Stimulated activated CD4-positive, alpha-beta T cell treated with anti-CD3 and anti-CD28 coated beads, Interleukin-2, amount 100 ng/mL, for 48 hours (primary cell): ENCODE measurements at places on chromosomes 4 and X.

GRCh38 chr4:119629142-119629471 lies 503 bp upstream of the PDE5A start:
- DNase-seq = no peak

GRCh38 chrX:54926978-54927377 lies 6.4 kb downstream of the TRO start:
- no peak for DNase-seq

GRCh38 chr4:3276986-3277385 lies 15.8 kb upstream of the RGS12 start:
- DNase-seq = no peak

DNA sequence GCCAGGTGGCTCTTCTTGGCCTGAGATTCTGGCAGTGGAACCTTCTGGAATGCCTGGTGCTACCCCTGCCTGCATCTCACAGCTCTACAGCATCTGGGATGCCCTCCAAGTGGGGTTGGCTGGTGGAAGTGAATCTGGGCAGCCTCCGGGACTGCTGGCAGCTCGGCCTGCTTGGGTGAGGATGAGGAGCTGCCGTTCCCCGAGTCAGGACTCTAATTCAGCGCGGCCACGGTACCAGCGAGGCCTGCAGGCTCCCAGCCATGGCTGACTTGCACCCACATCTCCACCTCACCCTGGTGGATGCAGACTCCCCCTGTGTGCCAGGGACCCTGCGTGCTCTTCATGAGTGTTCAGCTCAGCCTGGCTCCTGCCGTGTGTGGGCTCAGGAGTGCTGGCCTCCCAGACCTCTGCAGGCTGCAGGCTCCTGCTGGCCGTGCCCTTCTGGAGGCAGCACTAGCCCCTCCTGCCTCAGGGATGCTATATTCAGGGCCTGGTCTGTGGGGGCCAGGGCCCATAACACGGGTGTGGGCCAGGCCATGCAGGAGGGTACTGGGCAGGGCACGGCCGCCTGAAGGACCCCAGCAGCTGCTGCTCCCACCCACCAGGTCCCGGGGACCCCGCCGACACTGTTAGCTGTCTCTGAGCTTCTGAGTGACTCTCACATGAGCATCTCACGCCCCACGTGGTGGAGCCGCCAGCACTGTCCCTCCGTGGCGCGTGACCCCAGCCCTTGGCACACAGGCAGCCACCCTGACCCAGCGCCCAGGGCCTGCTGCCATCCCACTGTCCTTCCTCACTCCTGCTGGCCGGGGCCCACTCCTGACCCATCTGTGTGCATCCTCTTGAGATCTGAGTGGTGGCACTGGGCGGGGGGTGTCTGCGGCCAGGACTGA lies 10.6 kb downstream of the UVSSA start:
- DNase-seq = no peak

GRCh38 chrX:155188786-155189185 lies 27.5 kb upstream of the VBP1 start:
- DNase-seq = no peak

- DNase-seq = no peak
Observed at GRCh38 chrX:69216911-69217310, 51.7 kb upstream of the PJA1 start.

DNA sequence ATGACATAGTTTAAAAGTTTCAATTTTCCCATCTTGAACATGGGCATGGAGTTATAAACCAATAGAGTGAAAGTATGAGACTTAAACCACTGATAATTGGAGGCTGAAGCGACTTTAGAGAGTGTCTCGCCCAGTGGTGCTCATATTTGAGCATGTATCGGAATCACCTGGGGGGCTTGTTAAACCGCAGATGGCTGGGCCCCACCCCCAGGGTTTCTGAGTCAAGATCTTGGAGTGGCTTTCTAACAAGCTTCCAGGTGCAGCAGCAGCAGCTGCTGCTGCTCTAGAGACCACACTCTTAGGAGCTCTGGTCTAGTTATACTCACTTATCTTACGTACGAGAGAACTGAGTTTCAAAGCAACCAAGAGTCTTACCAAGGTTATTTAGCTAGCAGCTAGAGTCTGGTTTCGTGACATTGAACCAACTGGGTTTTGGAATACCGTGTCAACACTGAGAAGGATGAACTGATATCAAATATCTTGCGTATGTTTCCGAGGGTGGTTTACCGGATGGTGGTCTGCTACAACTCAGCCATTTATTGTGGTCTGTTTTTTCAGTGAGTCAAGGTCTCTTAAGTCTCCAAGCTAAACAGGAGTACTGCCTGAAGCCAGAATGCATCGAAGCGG lies 5.9 kb downstream of the PHEX start:
- no peak for DNase-seq

- no peak for DNase-seq
Observed at GRCh38 chr4:44651425-44651824, at the start of gene YIPF7. TSS of gene YIPF7 (minus strand) at chr4:44651625. CDS start at chr4:44650100, 1,525 bp downstream.

DNA sequence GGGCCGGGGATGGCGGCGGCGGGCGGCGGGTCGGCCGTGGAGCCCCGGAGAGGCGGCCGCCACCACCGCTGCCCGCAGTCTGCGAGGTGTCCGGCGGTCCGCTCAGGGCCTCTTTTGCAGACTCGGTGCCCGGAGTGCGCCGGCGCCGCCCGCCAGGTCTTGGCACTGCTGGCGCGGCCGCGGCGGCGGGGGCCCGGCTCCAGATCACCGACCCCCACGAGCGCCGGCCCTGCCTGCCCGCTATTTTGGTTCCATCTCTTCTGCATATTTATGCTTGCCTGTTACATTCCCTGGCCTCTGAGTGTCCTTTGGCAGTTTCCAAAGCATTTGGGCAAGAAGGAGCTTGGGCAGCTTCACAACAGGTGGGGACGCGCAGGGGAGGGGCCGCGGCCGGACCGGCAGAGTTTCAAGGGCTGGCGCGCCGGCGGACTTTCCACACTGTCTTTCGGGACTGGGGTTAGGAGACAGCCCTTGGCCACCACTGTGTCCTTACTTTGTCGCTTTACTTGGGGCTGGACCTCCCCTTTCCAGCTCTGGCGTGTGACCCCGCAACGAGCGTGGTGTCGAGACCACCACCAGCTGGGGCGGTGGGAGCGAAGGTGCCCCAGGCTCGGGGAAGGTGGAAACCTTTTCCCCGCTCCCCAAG lies 668 bp upstream of the TAPT1 start:
- DNase-seq = peak; percentile 30

GRCh38 chr4:187598196-187598595 lies 397.4 kb upstream of the ZFP42 start:
- no peak for DNase-seq

DNA sequence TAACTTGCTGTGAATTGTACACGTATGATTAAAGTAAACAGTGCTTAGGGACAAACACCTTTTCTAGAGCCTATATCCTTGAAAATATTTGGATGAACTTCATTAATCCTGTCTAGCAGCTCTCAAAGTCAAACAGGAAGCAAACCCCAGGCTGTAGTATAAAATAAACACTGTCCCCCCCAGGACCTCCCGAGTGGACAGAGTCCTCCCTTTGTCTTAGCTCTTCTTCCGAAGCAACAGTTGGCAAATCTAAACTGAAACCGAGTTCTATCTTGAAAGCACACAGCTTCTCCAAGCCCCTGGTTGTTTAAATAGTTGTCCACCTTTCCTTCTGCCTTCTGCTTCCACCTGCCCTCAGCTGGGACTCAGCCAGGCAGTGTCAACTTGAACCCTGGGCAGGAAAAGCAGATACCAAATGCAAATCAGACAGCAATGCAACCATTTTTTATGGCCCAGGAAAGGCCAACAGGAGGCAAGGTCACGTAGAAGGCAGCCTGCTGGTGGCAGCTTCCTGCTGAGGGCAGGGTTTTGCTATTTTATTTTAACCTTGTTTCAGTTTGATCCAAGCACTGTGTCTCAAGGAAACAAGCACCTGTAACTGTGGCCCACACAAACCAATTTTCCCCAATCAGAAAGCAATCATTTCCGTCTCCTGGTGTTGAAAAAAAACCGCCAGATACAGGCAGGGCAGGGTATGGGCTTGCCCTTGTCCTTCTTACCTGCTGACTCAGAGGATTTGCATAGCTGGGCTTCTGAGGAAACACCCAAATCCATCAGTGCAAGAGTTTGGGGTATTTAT lies 110.3 kb upstream of the KIT start:
- no peak for DNase-seq

DNA sequence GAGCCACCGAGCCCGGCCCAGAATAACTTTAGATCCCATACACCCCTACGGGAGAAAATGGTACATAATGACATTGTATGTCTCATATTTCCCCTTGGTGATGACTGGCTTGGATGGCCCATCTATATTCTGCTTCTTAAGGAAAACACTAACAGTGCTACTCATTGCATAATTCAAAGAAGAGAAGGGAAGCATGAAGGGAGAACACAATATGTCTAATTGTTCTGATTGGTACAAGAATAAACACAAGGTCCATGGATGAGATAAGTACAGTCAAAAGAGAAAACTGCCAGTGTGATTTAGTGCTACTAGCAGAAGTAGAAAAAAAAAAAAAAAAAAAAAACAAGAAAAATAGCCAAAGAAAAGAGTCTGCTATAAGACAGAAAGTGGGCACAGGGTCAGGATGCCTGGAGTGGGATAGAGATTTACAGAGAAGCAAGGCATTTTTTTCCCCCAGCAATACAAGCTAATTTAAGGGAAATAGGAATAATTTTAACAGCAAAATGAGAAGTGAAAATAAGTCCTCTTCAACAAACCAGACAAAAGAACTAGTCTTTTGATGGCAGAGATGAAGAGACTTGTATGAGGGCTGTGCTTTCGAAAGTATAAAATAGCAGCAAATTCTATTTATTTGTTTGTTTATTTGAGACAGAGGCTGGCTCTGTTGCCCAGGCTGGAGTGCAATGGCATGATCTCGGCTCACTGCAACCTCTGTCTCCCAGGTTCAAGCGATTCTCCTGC lies 96.5 kb upstream of the MAP3K15 start:
- no peak for DNase-seq

GRCh38 chrX:2513121-2513664 lies 12.4 kb upstream of the DHRSX start:
- DNase-seq = no peak

DNA sequence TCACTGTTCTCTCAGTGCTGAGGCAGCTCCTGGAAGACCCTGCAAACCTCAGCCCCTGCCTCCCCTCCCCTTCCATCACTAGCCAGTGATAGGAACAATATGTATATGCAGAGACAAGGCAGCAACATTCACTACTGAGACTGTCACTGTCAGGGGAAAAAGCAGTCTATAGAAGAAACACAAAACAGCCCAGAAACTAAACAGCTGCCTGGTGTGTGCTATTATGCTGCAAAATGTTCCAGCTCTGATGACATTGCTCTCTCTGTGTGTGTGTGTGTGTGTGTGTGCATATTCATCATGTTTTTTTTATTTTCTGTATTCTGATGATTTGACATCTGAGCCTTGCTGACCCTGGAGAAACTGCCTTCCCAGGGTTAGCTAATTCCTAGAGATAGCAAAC lies 147.2 kb downstream of the SPATA18 start:
- DNase-seq = no peak

- no peak for DNase-seq
Observed at GRCh38 chr4:74919783-74920182, 13.1 kb upstream of the PARM1 start.

GRCh38 chr4:4326166-4326565 lies 36.1 kb downstream of the ZBTB49 start:
- no peak for DNase-seq

GRCh38 chrX:121975671-121976070 lies 928.3 kb downstream of the GLUD2 start:
- DNase-seq = no peak

DNA sequence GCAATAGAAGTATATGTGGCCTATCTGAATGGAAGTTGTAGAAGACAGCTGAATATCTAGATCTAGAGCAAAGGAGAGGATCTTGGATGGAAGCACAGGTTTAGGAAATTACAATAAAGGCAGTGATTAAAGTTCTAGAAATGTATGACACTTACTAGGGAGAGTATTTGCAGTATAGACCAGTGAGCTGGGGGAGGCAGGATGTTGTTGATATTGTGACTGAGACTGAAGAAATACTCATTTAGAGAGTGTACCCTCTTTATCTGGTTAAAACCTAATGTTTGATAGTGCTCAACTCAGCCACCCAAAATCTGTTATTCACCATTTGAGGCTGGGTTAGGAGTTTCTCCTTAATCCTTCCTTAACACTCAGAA lies 439.5 kb downstream of the GRXCR1 start:
- DNase-seq = no peak

- no peak for DNase-seq
Observed at GRCh38 chr4:39446483-39446841, 12.3 kb downstream of the RPL9 start.

DNA sequence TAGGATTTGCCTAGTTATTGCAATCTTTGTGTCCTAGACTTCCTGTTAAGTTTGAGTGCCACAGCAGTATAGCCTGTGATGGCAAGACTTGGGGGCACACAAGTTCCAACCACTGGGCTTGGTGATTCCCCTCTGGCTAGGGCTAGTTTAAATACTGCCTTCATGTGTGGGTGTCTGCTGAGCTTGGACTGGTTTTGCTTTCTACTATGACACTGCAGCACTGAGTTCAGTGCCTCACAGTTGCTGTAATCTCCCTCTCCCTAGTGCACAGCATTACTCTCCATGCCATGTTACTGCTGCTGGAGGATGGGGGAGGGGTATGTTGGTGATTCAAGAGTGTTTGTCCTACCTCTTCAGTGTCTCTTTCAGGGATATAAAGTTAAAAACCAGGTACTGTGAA lies 379.6 kb downstream of the IL15 start:
- no peak for DNase-seq

GRCh38 chr4:109432203-109432602 lies 1.4 kb upstream of the SEC24B start:
- DNase-seq = no peak

DNA sequence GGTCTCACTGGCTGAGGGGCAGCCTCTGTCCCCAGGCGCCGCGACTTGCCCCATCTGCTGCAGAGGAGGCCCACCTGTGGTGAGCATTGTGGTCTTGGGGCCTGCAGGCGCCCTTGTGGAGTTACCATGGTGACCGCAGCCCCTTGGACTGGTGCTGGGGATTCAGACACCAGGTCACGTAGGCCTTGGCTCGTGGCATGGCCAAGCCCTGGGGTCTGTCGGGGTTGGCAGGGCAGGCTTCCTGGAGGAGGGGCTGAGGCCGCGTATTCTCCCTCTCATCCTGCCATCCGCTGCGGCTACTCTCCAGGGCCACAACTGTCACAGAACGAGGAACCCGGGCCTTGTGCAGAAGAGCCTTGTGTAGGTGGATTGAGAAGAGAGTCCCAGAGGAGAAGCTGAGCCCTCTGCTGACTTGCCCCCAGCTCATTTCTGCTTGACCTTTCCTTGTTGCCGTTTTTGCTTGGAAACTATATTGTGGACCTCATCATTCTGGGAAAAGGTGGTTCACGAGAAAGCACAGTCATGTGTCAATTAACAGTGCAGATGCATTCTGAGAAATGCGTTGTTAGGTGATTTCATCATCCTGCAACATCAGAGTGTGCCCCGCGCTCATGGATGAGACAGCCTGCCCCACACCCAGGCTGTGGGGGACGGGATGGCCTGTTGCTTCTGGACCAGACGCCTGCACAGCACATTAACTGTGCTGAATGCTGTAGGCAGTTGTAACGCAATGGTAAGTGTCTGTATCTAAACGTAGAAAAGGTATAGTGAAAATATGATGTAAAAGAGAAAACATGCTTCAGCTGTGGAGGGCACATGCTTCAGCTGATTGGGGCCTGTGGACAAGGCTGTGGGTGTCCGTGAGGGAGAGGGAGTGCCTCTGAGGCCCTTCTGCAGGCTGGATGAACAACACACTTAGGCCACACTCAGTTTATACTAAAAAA lies 38.5 kb downstream of the TRMT44 start:
- no peak for DNase-seq
